Chondrocyte (in vitro differentiated cells): ENCODE measurements at places on chromosomes 6 and 20. TPM values are rescaled to one million over a fixed set of nuclear protein-coding genes. Genes with fewer than 3 reads are reported as not detected.

GRCh38 chr6:126949786-126950185 is 168.7 kb upstream of the RSPO3 start:
- no peaks in the 10 kb centered on the region for H3K4me1 ChIP-seq
- H3K27ac ChIP-seq: no peak overlapping the region
- peaks cover 17% of the 10 kb centered on the region for H3K27me3 ChIP-seq
- no peaks in the 10 kb centered on the region for H3K36me3 ChIP-seq
- no peak overlapping the region for H3K4me3 ChIP-seq

DNA sequence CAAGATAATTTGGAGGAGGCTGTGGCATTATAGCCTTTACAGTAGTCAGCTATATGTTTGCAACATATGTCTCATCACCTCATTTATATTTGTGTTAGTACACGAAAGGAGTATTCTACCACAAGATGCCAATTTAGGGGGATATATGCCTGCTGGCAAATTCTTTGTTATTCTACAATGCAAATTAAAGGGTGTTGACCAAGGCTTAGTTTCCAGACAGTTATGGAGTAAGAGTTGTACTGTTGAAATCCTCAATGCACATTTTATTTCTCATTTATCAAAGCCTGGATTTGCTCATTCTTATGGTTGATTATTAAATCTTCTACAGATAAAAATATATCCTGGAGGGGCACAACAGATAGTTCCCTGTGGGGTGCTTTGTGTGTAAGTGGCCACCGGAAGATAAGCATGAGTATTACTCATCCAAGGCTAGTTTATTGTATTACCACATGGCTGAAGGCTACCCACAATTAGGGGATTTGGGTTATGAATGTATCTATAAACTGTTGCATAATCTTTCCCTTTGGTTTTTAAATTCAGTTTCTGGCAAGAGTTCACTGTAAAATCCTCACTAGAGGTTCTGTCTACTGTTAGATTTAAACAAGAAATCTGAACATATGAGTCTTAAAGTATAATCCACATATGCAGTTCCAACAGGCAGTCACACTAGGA is 9.0 kb downstream of the CST9 start:
- peaks cover 11% of the 10 kb centered on the region for H3K27me3 ChIP-seq
- H3K36me3 ChIP-seq: no peaks in the 10 kb centered on the region
- DNase-seq: no peak
- H3K4me1 ChIP-seq: no peaks in the 10 kb centered on the region

- no peaks in the 10 kb centered on the region for H3K36me3 ChIP-seq
- DNase-seq: no peak
- H3K4me1 ChIP-seq: peaks cover 16% of the 10 kb centered on the region
- H3K27ac ChIP-seq: no peak overlapping the region
- H3K27me3 ChIP-seq: no peaks in the 10 kb centered on the region
Observed at GRCh38 chr20:2902818-2903217, 29.5 kb downstream of the PTPRA start.

DNA sequence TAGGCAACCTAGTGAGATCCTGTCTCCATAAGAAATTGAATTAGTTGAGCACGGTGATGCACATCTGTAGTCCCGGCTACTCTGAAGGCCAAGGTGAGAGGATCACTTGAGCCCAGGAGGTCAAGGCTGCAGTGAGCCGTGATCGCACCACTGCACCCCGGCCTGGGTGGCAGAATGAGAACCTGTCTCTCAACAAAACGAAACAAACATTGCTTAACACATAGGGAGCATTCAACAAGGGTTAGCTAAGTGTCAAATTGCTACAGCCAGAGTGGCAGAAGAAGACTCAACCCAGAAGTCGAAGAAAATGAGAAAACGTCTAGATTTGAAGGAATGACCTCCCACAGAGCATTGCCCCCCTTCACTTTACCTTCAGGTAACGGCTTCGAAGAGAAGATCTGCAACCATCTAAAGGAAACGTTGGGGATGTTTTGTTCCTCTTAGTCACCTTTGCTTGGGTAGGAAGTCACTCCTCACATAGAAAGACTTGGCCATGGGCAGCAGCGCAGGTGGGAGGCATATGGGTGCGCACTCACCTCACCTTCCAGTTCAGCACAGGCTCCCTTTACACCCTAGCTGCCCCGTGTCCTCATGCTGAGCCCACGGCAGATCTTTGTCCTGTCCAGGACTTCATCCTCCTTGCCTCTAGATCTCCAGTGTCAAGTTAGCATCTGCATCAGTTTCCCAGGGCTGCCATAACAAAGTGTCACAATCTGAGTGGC is 63.7 kb upstream of the SHLD1 start:
- no peak overlapping the region for H3K27ac ChIP-seq
- H3K4me1 ChIP-seq: no peaks in the 10 kb centered on the region
- no peak for DNase-seq
- peaks cover 3% of the 10 kb centered on the region for H3K27me3 ChIP-seq
- no peaks in the 10 kb centered on the region for H3K36me3 ChIP-seq

DNA sequence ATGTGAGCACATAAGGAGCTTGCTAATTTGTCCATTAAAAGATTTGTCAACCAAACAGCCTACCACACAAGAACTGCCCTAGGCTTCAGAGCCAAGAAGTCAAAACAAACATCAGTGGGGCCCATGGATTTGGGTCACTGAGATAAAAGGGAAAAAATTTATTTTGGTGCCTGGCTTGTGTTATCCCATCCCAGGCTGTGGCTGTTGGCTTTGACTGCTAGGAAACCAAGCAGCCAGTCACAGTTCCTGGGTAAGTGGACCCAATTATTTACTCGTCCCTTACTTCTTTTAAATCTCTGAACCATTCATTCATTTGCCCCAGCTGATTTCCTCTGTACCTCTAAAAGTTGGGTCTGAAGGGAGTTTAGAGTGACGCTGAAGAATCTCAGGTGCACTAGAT is 41.3 kb downstream of the EDN1 start:
- no peaks in the 10 kb centered on the region for H3K36me3 ChIP-seq
- H3K27ac ChIP-seq: no peak overlapping the region
- DNase-seq: no peak
- H3K4me1 ChIP-seq: peaks cover 11% of the 10 kb centered on the region
- H3K27me3 ChIP-seq: no peaks in the 10 kb centered on the region

- H3K36me3 ChIP-seq: no peaks in the 10 kb centered on the region
- H3K4me3 ChIP-seq: no peak overlapping the region
- H3K27me3 ChIP-seq: no peaks in the 10 kb centered on the region
- H3K27ac ChIP-seq: no peak overlapping the region
- DNase-seq: no peak
Observed at GRCh38 chr20:60232380-60232779, 274.2 kb downstream of the CDH26 start.

DNA sequence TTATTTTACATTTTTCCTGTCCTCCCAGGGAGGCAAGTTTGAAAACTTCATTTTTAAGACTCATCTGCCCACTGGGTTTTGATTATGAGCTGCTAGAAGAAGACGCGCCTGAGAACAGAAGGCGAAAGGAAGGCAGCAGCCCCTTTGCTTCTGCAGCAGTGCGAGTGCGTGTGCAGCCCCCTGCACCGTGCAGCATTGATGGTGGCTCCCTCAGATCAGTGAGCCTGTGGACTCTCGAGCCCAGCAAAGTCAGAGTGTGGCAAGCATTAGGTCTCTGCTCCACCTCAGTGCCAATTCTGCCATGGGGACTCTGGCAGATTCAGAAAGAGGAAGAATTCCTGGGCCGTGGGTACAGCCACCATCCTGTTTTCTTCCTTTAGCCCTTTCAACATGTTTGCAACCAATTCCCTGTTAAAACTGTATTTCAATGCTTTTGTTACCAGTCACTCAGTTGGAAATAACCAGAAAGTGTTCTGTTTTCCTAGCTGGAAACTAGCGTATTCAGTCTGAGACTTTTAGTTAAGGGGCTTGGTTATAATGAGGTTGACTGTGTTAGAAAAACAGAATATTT is 134.8 kb upstream of the OGFRL1 start:
- no peaks in the 10 kb centered on the region for H3K27me3 ChIP-seq
- H3K4me3 ChIP-seq: no peak overlapping the region
- no peak overlapping the region for H3K27ac ChIP-seq
- DNase-seq: no peak

GRCh38 chr6:116648156-116648555 is 20.4 kb downstream of the ZUP1 start:
- H3K27ac ChIP-seq: peak overlapping the region; percentile 15
- no peak for DNase-seq
- H3K4me3 ChIP-seq: no peak overlapping the region
- H3K4me1 ChIP-seq: peaks cover 21% of the 10 kb centered on the region

SLC32A1 gene
- not detected in 3 replicates for total RNA-seq

RIMS4 gene
- total RNA-seq: 1.4 to 2.1 TPM (median 1.7 TPM) in 3 replicates

NKX2-2 gene
- total RNA-seq: not detected in 3 replicates
